ENCODE measurements at places on chromosomes 12 and 14.

GRCh38 chr12:30975581-30975980 lies 49.0 kb downstream of the TSPAN11 start:
- DNase-seq, result no peak

GRCh38 chr12:75974323-75975187 lies 57.0 kb downstream of the PHLDA1 start:
- DNase-seq, result no peak

DNA sequence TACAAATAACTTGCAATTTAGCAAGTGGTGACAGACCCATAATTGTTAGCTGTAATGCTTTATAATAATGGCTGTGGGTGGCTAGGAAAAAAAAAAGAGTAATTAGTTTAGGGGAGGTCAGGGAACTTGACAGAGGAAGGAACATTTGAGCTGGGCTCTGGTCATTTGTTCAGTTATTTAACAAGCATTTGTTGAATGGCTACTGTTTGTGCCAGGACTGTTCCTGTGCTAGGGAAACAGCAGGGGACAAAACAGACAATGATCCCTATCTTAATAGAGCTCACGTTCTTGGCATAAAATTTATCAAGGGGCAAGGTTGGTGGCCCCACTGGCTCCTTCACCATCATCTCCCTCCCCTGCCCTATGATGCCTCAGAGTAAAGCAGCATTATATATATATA lies 18.5 kb downstream of the CHST11 start:
- DNase-seq, result no peak

GRCh38 chr14:39897657-39898056 lies 465.4 kb upstream of the FBXO33 start:
- no peak for DNase-seq

GRCh38 chr14:82388488-82388887 lies 854.8 kb upstream of the SEL1L start:
- no peak for DNase-seq

- no peak for DNase-seq
These were observed 346.2 kb upstream of the PRICKLE1 start for GRCh38 chr12:42935756-42936155.

DNA sequence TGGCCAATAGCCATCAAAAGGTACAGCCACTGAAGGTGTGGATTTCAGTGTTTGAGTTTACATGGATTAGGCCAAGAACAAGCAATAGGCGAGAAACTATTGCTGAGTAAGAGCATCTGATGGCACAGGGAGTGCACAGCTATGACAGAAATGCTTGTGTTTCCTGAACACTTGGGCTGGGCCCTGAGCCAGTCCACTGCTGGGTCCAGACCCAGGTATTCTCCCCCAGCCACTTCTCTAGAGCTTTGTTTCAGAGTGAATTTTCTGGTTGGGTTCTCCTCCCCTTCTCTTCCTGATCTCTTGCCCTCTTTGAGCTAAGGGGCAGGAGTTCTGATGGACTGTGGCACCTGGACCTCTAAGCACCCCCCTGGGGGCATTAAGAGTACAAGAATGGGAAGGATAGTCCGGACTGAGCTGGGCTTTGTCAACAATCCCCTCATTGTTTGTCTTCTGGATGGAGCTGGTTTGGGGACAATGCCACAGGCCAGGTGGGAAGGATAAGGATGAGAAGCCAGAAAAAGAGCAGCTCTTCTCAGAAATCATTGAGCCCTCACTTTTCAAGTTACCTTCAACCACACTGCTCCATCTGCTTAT lies 8.3 kb downstream of the HOXC5 start:
- DNase-seq, result no peak

DNA sequence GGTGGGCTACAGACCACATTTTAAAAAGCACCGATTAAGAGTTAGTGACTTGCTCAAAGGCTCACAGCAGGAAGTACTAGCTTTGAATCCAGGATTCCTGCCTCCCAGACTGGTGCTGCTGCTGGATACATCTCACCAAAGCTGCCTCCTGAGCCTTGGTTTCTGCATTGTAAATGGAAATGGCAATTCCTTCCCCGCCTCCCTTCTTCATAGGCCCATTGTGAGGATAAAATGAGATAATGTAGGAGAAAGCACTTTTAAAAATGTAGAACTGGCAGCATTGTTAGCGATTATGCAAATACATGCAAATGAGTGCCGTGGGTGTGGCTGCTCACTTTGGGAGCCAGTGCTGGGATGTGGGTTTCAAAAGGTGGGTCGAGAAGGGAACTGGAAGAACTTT lies 15.4 kb downstream of the PDE1B start:
- no peak for DNase-seq

DNA sequence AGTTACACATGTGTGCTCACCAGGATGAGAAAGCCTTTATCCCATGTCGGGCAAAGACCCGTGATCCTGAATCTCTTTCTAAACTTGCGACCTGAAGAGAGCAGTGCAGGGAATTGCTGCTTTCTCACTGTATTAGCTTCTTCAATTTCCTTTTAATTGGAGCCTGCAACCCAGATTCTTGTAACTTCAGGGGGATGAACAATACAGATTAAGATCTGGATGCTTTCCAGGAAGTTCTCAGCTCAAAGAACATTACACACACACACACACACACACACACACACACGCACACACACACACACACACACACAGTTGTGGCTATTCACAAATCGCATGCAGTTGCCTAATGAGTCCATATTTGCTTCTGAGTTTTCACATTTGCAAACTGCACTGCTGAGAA lies 268.3 kb downstream of the NPAS3 start:
- no peak for DNase-seq

GRCh38 chr12:83210933-83211332 lies 524.2 kb downstream of the TMTC2 start:
- DNase-seq, result no peak

DNA sequence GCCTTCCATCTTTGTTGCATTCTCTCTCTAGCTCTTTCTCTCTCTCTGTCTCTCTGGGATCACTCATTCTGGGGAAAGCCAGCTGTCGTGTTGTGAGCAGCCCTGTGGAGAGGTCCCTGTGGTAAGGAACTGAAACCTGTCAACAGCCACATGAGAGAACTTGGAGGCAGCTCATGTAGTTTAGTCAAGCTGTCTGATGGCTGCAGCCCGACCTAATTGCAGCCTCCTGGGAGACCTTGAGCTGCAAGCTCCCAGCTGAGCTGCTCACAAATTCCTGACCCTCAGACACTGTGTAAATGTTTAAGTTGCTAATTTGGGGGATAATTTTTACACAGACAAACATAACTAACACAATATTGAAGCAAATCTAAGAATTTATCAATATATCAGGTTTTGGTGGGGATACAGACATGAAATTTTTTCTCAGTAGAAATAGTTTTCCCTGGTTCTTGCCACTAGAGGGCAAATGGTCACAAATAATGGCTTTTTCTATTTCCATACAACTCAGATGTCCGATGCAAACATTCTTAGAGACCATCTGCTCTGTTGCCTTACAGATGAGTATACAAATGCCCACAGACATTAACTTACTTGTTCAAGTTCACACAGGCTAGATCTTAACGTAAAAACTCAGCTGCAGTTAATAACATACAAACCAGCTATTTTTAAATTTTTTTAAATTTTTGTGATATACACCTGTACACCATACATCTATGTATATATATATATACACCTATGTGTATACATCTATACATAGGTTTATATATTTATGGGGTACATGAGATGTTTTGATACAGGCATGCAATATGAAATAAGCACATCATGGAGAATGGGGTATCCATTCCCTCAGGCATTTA lies 15.5 kb upstream of the KRR1 start:
- no peak for DNase-seq

- DNase-seq, result no peak
These were observed 161.7 kb upstream of the EEA1 start for GRCh38 chr12:93090731-93091172.

- DNase-seq, result no peak
These were observed 22.5 kb downstream of the PDE3A start for GRCh38 chr12:20390846-20391245.

DNA sequence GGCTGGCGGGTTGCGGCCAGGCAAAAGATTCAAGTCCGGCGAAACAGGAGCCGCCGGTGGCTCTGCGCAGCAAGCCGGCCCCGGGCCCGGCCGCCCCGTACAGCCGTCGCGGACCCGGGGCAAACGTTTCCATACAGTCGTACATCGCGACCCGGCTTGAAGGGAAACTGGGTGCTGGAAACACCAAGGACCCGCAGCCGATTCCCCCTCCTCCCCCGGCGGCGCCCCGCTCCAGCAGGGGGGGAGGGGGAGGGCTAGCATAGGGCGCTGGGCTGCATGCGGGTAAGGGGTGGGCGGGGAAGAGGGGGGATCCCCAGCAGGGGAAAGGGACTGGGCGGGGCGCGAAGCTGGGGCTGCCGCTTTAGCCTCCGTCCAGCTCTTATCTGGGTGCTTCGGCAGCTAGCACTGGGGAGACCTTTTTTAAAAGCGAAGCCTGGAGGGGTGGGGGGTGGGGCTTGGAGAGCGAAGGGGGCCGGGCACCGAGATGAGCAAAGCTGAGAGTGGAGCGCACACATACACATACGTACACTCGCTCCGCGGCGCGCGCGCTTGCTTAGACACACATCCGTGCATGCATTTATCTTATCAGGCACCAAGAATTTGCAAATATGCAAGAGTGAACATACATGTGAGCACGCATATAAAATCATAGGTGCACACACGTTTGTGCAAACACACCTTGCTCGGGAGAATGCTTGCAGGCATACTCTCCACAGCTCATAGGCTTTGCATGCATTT lies 11.9 kb downstream of the RARG start:
- peak; percentile 70 for DNase-seq

DNA sequence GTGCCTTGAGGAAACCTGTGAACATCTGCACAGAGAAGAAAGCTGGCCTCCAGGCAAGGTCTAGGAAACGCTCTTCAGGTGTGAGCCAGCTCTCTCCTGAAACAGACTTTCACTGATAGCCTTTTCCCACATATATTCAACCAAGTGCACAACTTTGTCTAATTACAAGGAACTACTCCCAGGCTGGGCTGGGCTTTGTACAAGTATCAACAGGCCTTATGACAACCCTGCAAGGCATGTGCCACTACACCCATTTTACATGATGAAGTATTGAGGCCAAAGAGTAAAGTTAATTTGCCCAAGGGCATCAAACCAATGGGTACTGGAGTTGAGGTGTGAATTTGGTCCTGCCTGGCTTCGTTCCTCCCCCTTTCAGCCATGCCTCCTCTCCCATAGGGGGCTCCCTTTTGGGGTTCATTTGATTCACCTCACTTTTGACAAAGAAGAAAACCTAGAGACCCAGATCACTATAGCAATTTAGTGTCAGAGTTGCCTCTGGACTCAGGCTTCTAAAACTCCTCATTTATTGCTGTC lies 2.1 kb downstream of the CSRP2 start:
- DNase-seq, result no peak

DNA sequence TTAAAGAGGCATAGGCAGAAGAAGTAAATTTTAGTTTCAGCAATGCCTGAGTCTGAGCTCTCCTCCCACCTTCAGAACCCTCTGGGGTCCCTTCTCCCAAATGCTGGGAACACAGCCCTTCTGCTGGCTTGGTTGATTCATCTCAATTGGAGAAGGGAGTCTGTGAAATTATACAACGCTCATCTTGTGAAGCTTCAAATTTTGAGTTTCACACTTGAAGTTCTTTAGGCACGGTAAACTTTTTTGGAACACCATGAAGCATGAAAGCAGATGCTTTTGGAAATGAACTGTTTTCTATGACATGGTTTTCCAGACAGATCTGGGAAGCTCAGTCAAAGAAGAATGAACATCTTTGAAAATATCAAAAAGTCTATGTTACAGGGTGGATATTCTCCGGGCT lies 69.9 kb downstream of the TBK1 start:
- DNase-seq, result no peak

- DNase-seq, result no peak
These were observed 150.6 kb downstream of the CCDC59 start for GRCh38 chr12:82207556-82207955.

DNA sequence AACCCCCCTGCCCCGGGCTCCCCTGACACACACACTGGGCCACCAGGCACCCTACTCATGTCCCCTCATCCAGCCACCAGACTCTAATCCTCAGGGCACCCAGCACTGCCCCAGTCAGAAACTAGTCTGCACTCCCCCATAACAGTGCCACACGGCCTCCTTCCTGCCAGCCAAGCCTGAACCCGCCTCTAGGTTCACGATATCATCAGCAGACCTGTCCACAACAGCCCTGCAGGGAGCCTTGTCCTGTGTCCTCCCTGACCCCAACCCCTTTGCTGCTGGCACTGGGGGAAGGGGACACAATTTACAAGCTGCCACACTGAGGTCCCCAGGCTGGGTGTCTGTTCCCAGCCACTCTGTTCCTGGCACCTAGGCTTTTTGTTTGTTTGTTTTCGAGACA lies 33.6 kb downstream of the LTBP2 start:
- no peak for DNase-seq

DNA sequence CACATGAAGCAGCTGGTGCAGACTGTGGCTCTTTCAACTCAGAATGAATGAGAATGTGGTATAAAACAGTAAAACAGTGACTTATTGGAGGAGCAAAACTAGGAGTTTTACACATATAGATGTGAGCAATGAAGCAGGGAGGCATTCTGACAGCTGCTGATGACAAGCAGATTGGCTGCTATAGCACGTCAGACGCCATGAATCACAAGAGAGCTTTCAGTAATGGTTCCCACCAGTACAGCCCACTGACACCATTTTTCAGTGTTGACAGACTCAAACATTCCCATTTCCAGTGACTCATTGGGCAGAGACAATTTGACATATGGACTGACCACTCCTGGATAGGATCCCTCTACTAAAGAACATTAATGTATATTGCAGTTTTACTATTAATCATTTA lies 24.6 kb upstream of the FSCB start:
- no peak for DNase-seq

DNA sequence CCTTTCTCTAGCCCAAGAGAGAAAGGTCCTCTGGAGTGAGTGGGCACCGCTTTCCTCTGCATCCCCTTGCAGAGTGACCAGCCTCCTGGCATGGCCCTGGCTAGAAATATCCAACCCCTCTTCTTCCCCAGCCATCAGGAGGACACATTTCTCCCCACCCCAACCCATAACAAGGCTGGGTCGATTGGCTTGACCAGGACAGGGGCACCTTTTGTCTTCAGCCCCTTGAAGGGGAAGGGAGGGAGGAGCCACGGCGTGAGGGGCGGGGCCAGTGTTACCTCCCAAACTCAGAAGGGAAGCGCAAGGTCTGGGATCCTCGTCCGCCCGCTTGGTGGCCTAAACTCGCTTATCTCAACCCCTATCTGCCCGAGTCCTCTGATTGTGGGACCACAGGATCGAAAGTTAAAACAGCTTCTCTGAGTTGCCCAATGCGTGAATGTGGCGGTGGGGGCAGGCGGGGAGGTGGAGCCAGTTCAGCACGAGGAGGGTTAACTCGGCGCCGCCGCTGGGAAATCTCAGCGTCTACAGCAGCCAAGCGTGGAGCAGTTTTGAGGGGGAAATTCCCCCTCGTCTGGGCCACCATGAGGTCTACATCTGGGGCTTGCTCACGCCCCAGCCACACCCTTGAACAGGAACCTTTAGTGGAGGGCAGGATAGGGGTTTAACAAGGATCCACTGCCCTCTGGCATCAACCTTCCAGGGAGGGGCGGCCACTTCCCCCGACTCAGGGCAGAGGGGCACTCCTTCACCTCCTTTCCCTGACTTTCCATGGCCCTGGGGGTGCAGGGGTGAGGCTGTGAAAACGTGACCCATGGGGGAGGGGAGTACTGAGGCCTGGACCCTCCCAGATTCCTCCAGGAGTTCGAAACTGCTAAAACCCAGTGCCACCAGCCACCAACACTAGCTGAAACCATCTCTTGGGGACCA lies 795 bp downstream of the STAT6 start:
- DNase-seq, result peak; percentile 78
